ENCODE measurements at places on chromosomes 7 and 10.

- DNase-seq = no peak
Observed at GRCh38 chr7:7157177-7157886, 25.0 kb upstream of the C1GALT1 start.

GRCh38 chr10:117792214-117792613 is 249.7 kb downstream of the EMX2 start:
- DNase-seq = no peak

DNA sequence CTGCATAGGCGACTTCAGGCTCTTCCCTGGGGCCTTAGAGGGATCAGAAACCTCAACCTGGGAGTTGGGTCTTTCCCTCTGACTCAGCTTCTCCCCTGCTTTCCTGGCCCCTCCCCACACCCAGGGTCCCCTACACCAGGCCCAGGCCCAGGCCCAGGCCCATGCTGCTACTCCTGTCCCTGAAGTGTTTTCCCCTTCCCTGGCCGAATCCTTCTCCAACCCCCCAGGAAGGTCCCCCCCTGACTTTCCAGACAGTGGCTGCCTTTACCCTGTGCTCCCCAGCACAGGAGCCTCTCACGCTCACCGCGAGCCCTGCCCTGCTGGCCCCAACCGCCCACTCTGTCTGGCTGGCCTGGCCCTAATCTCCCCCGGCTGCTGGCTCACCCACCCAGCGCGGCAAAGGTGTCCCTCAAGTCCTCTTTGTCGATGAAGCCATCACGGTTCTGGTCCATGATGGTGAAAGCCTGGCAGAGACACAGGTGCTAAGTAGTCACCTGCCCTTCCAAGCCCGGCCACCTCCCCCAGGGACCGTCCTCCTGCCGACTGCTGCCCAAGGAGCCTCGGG is 6.4 kb downstream of the MYL10 start:
- no peak for DNase-seq

GRCh38 chr7:25950488-25951413 is 201.2 kb upstream of the NFE2L3 start:
- DNase-seq = peak; percentile 88

Data from NCI-H1930 (cell line).